ENCODE measurements at places on chromosomes 16 and 17.

DNA sequence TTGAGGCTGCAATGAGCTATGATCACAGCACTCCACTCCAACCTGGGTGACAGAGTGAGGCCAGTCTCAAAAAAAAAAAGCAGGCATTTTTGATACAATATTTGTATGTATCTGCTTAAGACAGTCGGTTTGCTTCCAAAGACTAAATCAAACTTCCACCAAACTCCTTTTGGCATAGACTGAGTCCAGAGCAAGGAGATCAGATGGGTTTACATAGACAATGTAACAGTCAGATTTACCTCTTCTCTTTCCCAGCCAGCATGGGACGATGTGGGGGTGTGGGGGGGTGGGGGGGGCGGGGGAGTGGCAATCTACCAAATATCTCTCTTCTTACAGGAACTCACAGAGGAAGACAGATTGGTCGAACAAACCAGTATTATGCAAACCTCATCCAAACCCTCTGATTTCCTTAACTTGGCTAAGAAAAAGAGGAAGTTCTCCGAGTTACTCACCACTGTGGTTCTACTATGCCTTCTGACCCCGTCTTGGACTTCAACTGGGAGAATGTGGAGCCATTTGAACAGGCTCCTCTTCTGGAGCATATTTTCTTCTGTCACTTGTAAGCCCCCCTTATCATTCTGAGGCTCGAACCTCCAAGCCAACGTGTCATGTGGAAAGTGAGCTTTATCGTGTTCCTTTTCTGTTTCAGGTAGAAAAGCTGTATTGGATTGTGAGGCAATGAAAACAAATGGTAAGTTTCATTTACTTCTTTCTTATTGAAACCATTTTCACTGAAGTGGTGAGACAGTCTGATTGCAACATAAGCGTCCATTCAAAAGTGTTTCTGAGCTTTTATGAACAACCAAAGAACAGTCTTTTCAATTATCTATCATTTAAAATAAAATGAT is at the start of gene MILR1:
MILR1 (plus strand) TSS at position 451 of the 848 bp plus-strand sequence; CDS start at position 505, 54 bp downstream.
- DNase-seq, result peak; percentile 19

GRCh38 chr17:32756696-32757095 is 120.2 kb downstream of the MYO1D start:
- DNase-seq, result no peak

DNA sequence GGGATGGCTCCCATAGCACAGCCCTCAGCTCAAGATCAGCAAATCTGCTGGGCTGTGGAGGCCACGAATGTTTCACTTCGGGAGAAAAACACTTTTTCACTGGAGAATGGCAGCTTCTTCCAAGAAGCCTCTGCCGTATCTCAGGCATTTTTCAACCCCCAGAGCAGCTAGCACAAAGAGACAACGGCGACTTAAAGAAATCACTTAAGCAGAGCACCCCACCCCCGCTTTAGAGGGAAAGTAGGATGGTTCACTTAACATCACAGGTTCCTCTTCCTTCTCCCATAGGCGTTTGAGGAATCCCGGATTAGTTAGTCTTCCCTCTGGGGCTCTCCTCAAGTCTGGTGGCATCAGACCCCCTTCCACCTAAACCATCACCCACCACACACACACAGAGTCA is 27.6 kb downstream of the CYB561 start:
- no peak for DNase-seq

DNA sequence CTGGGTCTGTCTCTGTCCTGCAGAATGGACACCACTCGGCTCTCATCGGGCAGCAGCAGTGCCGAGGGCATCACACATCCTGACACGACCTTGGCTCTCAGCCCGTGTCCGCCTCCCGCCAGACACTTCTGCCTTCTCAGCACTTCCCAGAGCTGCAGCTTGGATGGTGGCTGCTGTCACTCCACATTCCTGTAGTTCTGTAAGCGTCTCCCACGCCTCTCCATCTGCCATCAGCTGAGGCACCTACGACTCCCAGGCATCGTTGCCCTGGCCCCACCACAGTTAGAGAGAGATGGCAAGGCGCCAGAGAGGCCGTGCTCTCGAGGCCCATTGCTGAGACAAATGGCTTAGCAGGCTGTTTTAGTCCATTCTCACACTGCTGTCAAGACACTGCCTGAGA is 195.9 kb upstream of the CHMP6 start:
- DNase-seq, result no peak

DNA sequence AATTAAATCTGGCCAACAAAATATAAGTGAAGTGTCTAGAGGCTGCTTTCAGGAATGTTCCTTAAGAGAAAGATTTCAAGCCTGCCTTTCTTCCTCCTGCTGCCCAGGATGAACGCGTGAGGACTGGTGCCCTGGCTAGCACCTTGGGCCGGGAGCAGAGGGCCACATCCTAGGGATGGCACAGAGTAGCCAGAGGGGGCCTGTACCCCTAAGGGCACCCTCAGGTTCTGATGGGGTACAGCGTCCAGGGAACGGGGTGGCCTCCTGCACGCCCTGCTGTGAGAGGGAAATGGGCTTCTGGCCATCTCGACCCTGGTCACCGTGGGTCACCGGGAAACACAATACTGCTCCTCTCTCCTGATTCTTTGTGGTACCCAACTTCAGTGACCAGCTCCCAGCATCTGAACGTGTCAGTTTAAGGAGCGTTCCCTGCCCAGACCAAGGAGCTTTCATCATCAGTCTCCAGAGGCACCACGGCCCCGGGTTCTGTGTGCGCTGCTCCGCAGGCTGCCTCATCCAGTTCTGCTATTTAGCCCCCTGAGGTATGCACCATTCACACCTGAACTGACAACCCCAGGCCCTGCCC is 40.3 kb downstream of the MAP1LC3B start:
- no peak for DNase-seq

GRCh38 chr17:64340557-64340956 is 50.1 kb downstream of the PECAM1 start:
- DNase-seq, result no peak

GRCh38 chr17:77231076-77231871 is 90.5 kb downstream of the SEC14L1 start:
- DNase-seq, result no peak

DNA sequence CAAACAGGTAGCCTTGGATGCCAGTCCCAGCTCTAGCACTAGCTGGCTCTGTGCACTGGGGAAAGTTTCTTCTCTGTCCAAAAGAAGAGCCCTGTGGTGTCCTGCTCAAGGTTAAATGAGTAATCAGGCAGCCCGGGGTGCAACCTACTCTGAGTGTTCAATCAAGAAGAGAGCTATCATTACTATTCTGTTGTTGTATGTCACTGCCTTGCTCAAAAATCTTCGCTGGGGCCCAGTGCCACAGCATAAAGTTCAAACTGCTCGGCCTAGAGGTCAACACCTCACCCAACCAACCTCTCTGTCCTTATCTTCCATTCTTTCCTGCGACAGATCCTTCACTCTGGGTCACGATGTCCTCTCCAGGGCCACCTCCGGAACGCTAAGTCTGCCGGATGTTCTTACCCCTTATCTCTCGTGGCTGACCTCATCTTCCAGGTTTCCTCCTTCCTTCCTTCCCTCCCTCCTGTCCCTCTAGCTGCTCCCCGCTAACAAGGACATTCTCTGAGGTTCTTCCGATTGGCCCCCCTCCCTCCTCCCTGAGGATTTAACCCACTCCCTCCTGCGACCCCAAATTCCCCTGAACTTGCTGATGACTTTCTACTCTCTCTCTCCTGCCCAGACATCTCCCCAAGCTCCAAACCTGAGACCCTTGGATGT is 4.4 kb downstream of the FDXR start:
- DNase-seq, result no peak

- no peak for DNase-seq
Measured at GRCh38 chr17:40000161-40000560, 15.1 kb upstream of the CSF3 start.

DNA sequence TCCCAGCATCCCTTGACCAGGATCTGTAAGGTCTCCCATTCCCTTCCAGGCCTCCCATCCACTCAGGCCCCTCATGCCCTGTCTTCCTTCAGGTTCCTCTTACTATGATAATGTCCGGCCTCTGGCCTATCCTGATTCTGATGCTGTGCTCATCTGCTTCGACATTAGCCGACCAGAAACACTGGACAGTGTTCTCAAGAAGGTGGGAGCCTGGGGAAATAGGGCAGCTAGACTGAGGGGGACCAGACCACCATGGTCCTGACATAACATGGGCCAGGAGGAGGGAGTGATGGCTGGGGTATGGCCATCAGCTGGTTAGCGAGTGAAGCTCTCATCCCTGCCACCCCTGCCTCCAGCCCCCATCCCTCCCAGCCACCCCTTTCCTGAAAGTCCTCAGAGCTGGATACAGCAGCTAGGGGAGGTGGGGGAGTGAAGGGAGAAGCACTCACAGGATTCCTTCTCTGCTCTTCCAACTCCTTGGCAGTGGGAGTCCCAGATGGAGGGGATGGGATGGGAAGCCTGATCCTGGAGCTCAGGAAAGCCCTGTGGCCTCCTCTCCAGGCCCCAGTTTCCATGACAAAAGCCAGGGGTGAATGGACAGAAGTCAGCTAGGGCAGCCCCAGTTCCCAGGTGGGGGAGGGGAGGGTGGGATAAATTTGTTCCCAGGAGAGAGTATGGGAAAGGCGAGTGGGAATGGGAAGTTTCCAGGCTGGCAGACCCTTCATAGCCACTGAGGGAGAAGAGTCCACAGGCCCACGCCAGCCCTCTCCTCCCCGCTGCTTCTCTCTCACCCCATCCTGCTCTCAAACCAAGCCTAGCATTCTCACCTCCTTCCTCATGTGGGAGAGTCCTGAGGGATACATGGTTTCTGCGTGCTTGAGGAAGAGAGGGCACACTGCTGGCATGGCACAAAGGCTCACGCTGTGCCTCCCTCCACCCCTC is 2.3 kb downstream of the RND2 start:
- DNase-seq, result no peak

- DNase-seq, result no peak
Measured at GRCh38 chr16:24609740-24610415, 70.5 kb downstream of the RBBP6 start.

GRCh38 chr17:78019367-78019975 is 61.0 kb downstream of the TNRC6C start:
- DNase-seq, result peak; percentile 42

DNA sequence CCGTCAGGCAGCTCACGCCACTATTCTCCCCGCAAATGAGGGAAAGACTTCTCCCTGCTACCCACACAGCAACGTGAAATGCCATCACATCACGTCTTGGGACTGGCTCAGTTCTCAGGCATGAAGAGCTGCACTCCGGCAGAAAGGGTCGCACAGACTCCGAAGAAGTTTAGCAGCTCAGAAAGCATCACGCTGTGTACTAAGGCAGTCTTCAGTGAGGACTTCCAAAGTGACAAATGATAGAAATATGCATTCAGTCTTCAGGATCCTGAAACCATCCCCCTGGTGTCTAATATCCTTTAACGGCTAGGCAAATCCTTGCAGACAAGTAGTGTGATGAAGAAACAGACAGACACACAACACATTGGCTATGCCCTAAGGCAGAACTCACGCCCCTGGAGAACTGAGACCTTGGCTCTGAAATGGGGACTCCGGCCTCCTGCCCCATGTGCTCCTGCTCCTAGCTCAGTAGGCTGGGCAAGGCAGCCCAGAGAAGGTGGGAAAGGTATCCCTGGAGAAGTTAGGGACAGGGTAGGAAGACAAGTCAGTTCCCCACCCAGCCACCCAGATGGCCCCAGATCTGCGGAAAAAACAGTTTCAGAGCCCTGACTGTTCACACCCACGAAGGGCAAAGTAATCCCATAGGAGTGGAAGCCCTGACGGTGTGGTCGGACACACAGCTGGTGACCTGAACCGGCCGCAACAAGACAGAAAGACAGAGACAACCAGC is 1.6 kb downstream of the XYLT1 start:
- no peak for DNase-seq

DNA sequence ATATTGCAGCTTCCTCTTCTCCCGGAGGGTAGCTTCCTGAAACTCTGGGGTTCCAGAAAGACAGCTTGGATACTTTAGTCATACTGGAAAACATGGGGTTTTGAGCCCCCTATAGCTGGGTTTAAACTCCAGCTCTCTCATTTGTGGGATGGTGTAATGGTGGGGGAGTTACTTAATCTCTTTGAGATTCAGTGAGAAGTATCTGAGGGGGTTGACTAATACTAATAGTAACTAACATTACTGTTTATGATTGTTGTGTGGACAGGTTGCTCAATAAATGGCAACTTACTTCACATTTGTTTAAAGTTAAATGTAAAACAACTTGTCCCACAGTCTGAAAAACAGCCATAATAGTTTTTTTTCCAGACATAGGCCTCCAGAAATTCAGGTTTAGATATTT is 5.1 kb upstream of the SUZ12 start:
- DNase-seq, result no peak

DNA sequence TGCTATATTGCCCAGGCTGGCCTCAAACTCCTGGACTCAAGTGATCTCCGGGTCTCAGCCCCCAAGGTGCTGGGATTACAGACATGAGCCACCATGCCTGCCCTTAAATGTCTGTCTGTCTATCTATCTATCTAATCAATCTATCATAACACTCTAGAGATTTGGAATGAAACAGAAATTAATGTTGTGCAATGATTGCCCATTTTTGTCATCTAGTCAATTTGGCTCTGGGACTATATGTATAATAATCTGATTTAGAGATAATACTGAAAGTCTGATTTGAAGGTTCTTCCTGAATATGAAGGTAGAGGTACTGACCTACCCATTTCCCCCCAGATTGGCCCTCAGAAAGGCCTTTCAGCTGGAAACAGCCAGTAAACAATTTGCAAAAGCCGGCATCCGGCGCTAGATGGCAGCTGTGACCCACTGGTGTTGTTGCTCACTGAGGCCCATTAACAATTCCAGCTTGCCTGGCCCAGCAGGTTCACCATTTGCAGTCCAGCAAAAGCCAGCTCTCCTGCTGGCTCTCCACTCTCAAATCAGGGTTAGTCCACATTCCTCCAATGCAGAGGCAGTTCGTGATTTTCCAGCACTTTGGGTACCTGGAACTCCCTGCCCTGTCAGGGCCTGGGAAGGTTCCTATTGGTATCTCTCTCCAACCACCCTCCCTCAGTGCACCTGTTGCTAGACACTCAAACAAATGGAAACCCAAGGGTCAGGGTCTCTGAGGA is 22.9 kb upstream of the C16orf87 start:
- peak; percentile 54 for DNase-seq

DNA sequence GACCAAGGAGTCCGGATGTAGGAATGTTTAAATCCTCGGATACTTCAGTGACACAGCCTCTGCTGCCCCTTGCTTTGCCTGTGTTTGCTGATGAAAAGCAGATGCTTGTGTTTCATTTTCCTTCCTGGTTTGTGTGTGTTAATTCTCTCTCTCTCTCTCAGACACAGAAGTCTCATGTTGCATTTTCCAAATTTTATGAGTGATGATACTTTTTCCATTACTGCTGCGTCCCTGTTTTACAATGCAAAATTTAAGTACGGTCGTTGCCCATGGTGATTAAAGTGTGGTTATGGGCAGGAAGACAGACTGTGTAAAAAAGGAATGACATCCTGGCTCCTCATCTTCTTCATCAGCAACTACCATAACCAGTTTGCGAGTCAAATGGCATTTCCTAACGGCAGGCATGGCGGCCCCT is 5.7 kb downstream of the RMI2 start:
- no peak for DNase-seq

GRCh38 chr16:68539711-68540239 is 684 bp downstream of the ZFP90 start:
- peak; percentile 54 for DNase-seq

GRCh38 chr17:31431852-31432658 is 40.6 kb downstream of the RAB11FIP4 start:
- DNase-seq, result no peak

- DNase-seq, result no peak
Measured at GRCh38 chr16:63426275-63426870, 1390.1 kb upstream of the CDH8 start.
